ENCODE measurements at places on chromosomes 12 and 14.

GRCh38 chr12:58639318-58639934, 280.9 kb downstream of the LRIG3 start:
- DNase-seq = no peak

- DNase-seq = no peak
These were observed 69.6 kb downstream of the SLC41A2 start for GRCh38 chr12:104888481-104888880.

- DNase-seq = no peak
These were observed 2.2 kb upstream of the DUSP16 start for GRCh38 chr12:12564911-12565310.

GRCh38 chr12:12107678-12108077, 36.9 kb downstream of the BCL2L14 start:
- no peak for DNase-seq

DNA sequence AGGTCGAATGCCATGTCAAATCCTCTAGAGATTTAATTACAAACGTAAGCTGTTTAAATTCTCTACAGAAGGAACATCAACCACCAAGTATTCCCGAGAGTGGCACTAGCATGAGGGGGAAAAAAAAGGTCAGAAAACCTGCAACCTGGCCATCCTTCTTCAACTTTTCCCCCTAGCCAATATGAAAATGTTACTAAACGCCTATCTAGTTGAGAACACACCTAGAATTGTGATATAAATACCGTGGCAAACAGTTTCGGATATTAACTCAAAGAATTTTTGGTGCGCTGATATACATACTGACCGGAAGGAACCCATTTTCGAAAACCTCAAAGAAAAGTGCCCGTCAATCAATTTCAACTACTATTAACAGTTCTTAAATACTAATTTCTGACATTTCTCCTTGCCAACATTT, 1.8 kb downstream of the HNRNPC start:
- no peak for DNase-seq

DNA sequence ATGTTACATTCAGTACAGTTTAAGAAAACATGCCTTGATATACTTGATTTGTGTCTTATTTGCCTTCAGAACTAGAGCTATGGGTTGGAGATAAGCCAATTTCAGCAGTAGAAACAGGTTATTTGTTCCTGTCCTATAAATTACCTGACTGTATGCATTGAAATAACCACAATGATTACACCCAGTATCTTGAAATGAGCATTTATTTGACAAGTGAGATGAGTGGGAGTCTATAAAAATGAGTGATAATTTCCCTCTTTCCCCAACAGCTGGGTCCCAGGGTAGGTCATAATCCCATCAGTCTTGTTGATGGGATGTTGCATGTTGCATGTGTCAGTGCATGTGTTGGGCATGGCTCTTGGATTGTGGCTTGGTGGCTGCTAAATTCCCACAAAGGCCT, 3.7 kb downstream of the TAS2R42 start:
- no peak for DNase-seq

- no peak for DNase-seq
These were observed 75.9 kb downstream of the AKAP6 start for GRCh38 chr14:32404784-32405573.

- DNase-seq = no peak
These were observed 13.4 kb downstream of the JAG2 start for GRCh38 chr14:105155071-105155651.

GRCh38 chr14:103398427-103399195, 13.4 kb downstream of the MARK3 start:
- DNase-seq = no peak

DNA sequence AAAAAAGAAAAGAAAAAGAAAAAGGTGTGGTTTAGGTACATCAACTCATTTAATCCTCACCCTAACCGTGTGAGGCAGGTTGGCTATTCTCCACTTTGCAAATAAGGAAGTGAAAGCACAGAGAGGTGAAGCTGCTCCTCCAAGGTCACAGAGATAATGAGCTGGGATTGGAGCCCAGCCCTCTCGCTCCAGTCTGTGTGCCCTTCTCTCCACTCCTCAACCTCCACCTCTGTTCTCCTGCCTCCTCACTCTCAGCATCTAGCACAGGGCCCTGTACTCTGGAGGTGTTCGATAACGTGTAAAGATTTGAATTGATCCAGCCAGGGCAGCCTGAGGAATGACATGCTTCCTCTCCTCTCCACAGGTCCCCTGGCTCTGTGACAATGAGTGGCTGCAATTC, 502.3 kb downstream of the TMEM132D start:
- no peak for DNase-seq

DNA sequence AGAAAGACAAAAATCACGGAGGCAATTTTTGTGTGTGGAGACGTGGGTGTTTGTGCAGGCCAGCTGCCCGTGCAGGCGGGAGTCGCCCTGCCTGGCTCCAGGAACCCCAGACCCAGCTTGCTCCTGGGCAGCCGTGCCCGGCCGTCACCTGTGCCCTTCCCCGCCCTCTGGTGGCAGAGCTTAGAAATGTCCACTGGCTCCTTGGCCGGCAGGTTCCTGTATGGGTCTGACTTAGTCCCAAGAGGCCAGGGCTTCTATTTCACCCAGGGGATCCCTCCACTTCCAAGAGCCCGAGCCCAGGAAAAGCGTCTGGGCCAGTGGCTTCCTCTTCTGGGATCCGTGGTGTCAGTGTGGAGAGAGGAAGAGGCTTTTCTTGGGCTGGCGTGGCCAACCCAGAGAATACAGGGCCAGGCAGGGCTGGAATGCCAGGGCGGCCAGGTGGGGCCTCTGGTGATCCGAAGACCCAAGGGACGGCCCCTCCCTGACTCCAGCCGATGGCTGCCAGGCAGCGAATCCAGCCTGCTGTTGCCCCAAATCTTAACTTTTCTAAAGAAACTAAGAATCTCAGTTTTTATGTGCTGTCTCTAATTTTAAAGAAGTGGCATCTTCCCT, 120.9 kb downstream of the TMEM132C start:
- no peak for DNase-seq

GRCh38 chr12:92759634-92760268, 57.0 kb downstream of the PLEKHG7 start:
- peak; percentile 83 for DNase-seq

DNA sequence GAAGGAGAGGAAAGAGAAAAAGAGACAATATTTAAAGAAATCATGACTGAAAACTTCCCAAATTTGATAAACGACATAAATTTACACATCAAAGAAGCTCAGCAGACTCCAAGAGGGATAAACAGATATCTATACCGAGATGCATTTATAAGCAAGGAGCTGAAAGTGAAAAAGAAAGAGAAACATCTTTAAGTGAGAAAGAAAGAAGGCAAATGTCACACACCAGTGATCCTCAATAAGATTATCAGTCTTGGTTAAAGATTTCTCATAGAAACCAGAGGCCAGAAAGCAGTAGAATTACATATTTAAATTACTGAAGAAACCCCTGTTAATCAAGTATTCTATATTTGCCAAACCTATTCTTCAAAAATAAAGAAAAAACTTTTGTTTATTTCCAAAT, 424.2 kb downstream of the SLC16A7 start:
- DNase-seq = no peak

DNA sequence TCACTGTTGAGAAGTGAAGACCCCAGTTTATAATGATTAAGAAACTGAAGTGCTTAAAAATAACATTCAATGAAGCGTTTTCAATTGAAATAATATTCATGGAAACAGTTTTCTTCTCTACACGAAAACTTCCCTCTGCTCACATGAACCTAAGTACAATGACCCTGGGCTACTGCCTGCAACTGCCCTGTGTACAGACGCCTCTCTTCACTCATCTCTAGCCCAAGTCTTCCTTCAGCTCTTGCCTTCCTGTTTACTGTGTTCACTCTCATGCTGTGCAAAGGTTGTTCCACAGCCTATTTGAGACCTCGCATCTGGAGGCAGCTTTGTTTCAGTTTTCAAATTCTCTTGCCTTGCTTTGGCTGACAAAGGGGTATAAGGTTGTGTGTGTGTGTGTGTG, 100.8 kb downstream of the GRIN2B start:
- DNase-seq = no peak

DNA sequence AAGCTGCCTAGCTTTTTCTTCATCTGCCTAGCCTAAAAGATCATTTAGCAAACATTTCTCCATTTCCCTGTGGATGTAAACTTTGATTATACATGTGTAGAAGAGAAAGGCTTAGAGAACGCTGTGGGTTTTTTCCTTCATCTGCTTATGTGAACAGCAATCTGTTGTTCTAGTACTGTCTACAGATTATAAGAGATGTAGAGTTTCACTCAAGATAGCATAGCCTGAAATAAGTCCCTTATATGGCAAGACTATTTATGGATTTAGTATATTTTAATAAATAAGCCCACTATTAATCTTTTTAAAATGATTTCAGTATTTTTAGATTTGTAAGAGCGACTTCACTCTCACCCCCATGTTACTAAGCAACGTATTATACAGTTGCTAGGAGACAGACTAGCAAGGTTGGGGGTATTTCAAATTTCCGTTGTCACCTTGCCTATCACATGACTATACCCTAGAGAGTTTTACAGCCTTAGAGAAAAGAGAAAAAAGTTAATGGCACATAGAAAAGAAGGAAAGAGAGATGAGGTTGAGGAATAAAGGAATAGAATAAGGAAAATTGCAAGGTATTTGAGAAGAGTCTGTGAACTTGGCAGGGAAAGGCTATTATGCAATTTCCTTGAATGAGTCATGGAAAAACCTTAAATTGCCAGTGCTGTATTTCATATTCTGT, 12.2 kb upstream of the TUBA1A start:
- peak; percentile 55 for DNase-seq

DNA sequence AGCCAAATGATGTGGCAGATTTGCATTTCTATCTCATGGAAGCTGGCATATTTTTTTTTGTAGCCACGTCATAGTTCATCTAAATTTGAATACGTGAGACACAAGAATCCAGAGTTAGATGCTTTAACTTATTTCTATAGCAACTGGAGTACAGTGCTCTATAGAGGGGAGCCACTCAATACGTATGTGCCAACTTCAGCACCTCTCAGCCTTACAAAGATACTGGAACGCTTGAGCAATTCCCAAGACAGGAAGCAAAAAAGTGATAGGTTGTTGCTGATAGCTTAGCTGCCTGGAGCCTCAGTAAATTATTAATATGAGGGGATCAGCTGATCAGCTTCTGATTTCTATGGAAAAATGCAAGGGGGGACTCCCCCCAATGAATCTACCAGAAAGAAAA, 24.1 kb upstream of the PELI2 start:
- no peak for DNase-seq

- DNase-seq = no peak
These were observed 108.6 kb downstream of the ETV6 start for GRCh38 chr12:11758087-11758486.

- no peak for DNase-seq
These were observed 3.4 kb downstream of the GDF11 start for GRCh38 chr12:55746174-55746912.

- DNase-seq = peak; percentile 21
These were observed 158.8 kb upstream of the PRMT8 start for GRCh38 chr12:3332188-3332587.

DNA sequence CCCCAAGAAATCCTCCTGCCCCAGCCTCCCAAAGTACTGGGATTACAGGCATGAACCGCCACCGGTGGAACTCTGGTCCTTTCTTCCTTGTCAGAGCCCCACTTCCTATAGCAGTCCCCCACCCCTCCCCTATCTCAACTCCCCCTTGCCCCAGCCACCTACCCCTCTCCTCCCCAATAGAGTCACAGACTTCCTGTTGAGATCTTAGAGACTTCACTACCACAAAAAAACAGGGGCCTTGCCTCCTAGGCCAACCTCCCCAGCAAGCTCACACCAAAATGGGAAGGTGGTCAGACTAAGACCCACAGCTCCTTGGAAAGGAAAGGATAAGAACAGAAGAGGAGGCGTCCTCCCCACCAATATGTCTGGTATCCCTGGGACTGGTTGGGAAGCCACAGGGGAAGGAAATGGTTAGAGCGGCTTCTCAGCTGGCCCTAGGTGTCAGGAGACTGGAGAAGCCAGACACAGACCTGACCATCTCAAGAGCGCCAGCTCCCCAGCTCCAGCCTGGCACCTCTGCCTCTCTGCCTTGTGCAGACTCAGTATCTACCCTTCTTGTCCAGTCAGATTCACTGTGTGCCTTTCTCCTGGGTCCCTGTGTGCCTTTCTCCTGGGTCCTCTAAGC, 8.5 kb downstream of the ITGB7 start:
- DNase-seq = no peak

DNA sequence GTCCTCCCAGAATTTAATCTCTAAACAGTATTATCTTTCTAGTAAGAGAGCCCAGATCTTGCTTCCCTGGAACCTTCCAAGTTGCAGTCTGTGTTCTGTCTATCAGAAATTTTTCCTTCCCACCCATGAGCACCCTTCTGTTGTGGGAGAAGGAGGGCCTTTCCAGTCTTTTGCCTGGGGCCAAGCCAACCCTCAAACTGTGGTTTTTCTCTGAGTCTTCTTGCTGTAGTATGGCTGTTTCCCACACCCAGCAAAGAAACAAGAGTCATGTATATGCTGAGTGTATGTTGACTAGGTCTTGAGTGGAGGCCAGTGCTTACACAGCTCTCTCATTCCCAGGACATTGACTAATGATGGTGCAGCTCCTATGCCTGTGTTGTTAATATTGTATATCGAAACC, 104.5 kb downstream of the TGFB3 start:
- DNase-seq = no peak

- no peak for DNase-seq
These were observed 189.7 kb downstream of the PCNX1 start for GRCh38 chr14:71096947-71097346.

- DNase-seq = no peak
These were observed 4.4 kb downstream of the KLRF1 start for GRCh38 chr12:9831720-9832119.

- no peak for DNase-seq
These were observed 240.4 kb downstream of the ASCL1 start for GRCh38 chr12:103197725-103198388.

DNA sequence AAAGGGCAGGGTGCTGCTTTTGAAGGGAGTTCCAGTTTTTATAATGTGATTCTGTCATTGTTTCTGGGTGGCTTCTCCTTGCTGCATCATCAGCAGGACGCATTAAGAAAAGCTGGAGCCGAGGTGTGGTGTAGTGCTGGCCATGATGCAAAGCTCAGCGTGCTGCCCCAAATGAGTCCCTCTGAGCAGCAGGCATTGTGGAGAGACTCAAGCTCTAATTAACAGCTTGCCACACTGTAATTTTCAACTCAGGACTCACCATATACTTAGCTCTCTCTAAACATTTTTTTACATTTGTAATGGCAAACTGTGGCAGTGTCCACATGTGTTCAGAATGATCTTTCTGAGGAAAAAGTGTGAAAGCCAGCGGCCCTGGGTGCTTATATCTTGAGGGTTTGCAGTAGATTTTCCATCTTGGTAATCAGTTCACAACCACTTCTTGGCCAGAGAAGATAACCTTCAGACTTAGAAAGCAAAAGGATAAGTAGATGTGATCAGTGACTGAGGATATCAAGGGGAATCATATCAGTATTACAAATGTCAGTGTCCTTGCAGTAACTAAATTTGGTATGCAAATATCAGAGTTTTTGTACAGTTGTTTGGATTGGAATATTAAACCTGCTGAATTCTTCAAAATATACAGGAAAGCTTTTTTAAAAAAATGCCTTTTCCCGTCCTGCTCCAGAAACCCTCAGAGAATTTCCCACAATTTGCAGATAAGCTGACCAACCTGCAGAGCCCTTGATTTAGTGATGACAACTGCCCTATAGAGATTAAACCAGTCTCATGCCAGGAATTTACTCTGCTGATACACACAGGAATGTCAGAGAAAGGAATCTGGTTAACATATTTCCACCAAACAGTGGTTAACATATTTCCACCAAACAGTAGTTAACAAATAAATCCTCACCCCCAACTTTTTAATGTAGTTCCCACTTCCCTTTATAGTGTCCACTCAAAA, 63.6 kb downstream of the DAAM1 start:
- DNase-seq = no peak

Data from RWPE1 (cell line).